ENCODE measurements at places on chromosomes 7 and 10.

DNA sequence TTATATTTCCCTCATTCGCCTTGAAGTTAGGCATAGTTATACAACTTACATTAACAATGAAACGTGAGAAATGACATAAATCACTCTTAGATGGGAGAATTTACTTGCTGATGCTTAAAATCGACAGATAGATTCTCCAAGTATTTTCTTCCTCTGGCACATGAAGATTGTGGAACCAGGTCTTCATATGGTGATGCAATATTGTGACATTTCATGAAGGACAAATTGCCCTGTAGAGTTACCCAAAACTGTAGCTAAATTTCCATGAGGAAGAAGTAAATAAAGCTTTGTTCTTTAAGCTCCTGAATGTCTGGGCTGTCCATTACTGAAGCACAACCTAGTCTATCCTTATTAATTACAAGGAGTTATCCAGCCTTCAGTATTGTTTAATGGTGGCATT lies 353.1 kb downstream of the THSD7A start:
- DNase-seq: no peak

- no peak for DNase-seq
Measured at GRCh38 chr10:104099269-104099668, 13.6 kb upstream of the COL17A1 start.

- no peak for DNase-seq
Measured at GRCh38 chr7:37932543-37932942, 12.1 kb downstream of the EPDR1 start.

- DNase-seq: no peak
Measured at GRCh38 chr10:72754275-72755032, 62.5 kb downstream of the MCU start.

- DNase-seq: no peak
Measured at GRCh38 chr10:26457088-26457487, 18.9 kb downstream of the APBB1IP start.

DNA sequence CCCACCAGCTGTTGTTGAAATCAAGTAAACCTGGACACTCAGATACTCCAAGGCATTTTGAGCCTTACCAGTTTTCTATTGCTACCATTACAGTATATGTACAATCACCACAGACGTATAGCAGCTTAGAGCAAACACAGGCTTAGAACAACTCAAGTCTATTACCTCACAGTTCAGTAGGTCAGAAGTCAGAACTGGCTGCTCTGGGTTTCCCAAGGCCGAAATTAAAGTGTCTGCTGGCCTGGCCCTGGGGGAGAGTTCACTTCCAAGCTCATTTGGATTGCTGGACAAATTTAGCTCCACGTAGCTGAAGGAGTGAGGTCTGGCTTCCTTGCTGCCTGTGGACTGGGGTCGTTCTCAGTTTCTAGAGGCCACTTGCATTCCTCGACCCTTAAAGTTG lies 260.1 kb upstream of the LRRN3 start:
- DNase-seq: no peak

DNA sequence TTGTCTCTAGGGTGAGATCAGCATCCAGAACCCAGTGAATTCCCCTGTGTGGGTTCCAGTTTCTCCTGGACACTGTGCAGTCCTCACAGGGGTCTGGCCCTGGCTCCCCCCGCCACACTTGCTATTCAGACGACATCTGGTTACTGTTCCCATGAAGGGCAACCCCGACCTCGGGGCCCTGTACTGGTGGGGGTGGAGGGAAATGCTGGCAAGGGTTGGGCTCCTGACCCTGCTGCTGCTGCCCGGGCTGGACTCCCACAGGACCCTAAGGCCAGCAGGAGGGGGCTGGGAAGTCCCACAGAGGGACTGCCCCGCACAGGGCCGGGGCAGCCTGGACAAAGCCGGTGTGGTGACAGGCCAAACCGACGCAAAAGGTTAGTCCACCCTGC lies 768 bp upstream of the CPA1 start:
- no peak for DNase-seq

GRCh38 chr10:100997360-100998182 lies 2.0 kb upstream of the LZTS2 start:
- DNase-seq: peak; percentile 93

GRCh38 chr7:17528636-17529035 lies 230.2 kb downstream of the AHR start:
- no peak for DNase-seq

DNA sequence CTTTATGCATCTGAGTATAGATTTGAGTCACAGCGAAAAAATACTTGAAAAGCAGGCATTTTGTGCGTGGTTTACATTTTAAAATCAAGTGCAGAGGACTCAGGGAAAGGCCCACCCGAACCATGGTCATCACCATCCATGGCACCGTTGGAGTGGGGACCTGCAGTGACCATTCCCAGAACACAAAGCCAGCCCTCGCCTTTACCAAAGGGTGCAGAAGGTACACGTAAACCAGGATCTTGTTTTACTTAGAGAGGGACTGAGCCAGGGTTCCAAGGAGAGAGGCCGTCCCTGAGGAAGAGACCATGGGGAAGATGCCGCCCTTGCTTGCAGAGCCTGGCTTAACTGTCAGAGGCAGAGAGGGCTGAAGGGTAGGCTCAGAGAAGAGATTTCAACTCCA lies 12.0 kb upstream of the CNPY1 start:
- DNase-seq: no peak

- DNase-seq: no peak
Measured at GRCh38 chr7:87671-88070, 104.7 kb upstream of the FAM20C start.

GRCh38 chr7:157411580-157411979 lies 74.8 kb downstream of the DNAJB6 start:
- peak; percentile 50 for DNase-seq

DNA sequence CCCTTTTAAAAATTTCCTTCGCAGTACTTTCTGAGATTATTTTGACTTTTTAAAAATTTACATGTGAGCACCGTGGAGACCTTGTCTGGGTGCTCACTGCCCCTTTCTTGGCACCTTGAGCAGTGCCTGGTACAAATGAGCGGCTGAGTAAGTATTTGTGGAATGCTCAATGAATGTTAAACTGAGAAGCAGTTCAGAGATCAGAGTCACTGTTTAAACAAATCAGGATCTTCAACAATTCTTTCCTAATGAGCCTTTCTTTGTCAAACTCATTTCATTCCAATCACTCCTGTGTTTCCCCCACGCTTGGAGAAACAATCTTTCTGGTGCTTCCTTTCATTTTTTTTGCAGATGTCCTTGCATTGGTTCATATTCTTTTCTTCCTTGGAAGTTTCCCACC lies 611.3 kb upstream of the GALNT17 start:
- no peak for DNase-seq

DNA sequence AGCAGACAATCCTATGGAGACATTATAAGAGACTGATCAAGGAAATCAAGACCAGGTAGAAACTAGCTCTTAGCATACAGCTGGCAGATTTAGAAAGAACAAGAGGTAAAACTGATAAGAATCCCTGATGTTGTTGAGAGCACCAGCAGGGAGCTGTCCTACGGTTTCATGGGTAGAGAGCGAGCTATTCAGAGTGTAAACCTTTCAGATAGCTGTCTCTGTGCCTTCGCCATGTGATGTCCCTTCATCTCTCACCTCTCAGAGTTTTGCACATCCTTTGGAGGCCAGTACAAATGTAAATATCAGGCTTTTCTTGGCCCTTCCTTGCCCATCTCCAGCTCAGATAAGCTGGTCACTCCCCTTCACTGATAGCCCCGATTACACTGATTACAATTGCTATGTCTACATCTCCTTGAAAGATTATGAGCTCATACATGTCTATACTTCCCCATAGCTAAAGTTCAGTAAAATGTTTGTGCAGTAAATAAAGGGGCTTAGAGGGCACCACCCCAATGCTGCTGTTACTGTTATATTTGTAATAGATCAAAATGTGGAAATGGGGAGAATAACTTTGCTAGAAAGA lies 21.9 kb downstream of the THSD7A start:
- DNase-seq: no peak

DNA sequence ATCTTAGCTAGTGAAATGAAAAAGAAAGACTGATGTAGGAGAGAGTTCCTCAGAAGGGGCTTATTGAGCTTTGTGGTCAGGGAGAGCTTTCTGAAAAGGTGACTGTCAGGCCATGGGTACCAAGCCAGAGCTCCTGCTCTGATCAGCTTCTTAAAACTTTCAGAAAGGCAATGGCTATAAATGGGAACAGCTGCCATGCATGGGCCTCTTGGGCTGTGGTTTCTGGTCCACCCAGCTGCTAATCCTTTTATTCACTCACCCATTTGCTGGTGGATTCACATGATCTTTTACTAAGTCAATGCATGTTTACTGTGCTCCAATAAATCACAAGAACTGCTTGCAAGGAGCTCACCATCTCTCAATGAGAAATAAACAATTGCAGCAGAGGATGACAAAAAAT lies 60.1 kb upstream of the ZPBP start:
- no peak for DNase-seq

GRCh38 chr7:11171569-11172192 lies 198.0 kb downstream of the PHF14 start:
- no peak for DNase-seq

DNA sequence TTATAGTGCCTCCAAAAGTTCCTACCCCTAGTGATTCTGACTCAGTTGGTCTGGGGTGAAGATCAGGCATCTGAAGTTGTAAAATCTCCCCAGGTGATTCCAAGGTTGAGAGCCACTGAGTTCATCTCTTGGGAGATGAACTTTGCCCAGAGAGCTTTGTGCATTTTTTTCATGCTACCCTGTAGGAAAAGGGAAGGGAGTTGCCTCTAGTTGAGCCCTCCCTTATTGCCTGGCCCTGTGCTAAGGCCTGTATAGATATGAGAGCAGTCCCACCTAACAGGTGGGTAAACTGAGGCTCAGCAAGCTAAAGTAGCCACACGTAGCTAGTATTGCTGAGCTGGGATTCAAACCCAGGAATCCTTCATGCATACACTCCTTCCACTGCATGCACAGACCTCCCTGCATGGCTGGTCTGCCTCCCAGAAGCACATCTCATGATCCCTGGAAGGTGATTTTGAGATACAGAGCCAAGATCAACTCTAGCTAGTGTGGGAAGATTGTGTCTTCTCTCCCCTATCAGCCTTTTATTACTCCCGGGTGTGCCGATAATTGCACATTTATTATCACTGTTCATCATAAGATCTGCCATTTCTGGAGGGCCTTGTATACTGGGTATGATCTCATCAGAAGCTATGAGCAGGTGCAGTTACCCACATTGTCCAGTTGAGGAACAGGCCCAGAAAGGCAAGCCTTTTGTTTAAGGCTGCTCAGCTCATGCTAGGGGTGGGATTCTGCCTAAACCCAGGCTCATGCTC lies 47.0 kb downstream of the TBATA start:
- no peak for DNase-seq

- peak; percentile 90 for DNase-seq
Measured at GRCh38 chr10:19815731-19816410, 361 bp upstream of the PLXDC2 start.

DNA sequence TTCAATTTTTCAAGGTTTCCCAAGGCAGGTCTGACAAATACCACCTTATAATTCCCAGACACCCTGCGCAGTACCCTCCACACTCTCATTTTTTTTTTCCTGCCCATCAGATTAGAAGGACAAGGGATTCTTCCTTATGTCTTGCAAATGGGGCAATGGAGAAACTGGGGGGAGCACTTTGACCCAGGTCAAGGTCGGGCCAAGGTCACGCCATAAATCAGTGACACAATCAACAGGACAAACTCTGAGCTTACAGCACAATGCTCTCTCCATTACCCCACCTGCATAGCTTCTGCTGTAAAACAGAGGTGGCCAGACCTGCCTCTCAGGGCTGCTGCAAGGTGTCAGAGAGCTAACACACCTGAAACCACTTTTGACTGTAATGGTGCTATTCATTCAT lies 254.4 kb upstream of the ZMIZ1 start:
- no peak for DNase-seq

Measured in ecto neural progenitor cell (in vitro differentiated cells).